ENCODE measurements at places on chromosomes 3 and 15.

DNA sequence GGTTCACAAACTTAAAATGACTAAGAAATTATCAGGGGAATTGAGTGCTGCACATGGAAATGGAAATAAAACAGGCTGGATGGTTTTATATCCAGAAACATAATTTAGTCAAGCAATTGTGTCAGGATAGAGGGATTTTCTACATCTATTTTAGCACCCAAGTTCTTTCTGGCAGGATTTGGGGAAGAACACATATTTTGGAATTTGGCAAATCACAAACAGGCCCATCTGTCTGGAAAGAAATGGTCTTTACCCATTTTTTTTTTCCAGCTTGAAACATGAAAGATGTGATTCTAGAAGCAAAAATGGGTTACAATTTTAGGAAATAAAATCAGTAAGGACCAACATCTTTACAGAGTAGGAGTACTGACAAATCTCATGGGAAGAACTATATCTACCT, 14.4 kb upstream of the UNC13C start:
- DNase-seq, result no peak

DNA sequence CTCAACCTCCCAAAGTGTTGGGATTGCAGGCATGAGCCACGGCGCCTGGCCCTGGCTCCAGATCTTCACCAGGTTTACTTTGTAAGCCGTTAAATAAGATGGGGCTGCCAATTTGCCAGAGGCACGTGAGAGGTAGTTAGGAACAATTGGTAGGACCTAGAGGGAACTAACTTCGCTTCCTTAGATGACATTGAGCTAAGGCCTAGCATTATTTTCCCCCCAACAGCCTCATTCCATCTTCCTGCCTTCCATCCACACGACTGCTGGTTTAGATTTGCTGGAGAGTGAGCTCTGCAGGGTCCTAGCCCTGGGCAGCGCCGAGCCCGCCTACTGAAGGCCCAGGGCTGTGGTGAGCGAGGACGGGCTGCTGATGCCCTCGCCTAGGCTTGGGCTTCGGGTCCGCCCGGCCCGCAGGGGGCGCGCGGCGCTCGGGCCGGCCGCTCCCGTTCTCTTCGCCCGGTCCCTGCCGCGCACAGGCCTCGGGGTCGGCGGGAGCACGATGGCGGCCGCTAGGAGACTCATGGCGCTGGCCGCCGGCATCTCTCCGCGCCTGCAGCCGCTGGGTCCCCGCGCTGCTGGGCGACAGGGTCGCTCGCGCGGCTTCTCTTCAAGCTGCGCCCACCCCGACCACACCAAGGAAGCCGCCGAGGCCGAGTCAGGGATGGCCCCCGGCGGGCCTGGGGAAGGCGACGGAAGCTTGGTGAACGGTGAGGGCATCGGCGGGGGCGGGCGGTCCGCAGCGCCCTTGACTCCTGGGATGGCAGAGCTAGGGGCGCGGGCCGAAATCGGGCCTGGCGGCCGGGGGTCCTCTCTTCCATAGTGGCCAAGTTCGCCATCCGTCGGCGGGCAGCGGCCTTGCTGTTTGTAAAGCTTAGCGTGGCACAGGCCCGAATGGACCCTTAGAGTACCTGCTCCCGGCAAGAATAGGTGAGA, 21.9 kb downstream of the DHX30 start:
- peak; percentile 80 for DNase-seq

DNA sequence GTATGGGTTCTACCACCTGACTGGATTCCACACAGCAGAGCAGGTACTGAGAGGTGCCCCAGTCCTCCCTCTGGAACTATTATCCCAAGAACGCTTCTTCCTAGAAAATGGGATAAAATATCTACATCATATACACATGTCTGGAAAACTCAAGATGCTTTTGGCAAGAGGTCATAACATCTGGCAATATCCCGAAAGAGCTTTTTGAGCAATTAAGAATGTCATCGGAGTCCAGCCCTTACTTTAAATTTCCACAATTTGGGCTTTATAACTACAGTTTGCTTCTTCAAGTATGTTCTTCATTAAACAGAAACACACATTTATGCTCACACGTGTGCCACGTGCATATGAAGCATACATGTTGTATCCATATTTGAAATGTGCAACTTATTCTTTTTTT, 365.9 kb upstream of the THBS1 start:
- no peak for DNase-seq

- peak; percentile 69 for DNase-seq
Measured at GRCh38 chr15:98668566-98669308, 20.4 kb downstream of the IGF1R start.

- no peak for DNase-seq
Measured at GRCh38 chr3:62007036-62007435, 366.3 kb downstream of the FEZF2 start.

DNA sequence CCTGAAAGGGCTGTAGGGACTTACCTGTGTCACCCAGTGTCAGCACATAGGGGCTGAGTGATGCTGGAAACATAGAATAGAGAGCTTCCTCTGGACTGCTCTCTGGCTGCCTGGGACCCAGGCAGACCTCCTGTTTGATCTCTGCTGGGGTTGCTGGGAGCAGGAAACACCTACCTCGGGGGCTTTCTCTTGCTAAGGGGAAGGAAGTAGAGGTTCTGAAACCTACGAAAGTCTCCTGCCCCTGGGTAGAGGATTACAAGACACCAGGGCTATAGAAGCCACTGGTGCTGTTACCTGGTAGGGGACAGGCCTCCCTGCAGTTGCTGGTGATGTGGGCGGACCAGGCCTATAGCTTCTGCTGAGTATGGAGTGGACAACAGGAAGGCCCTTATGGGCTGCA, 81.7 kb downstream of the DHX30 start:
- DNase-seq, result no peak

DNA sequence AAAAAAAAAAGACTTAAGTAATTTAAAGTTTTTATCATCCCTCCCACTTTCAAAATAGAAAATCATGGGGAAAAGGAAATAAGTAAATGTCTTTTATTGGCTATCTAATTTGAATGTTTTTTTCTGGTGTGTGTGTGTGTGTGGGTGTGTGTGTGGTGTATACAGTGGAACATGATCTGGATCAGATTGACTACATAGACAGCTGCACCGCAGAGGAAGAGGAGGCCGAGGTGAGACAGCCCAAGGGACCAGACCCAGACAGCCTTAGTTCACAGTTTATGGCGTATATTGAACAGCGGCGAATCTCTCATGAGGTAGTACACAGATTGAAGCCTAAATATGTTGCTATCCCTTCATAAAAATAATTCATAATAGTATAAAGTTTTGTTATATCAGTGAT, 44.5 kb downstream of the LRCH3 start:
- no peak for DNase-seq

GRCh38 chr3:186691676-186692075, 25.5 kb upstream of the KNG1 start:
- no peak for DNase-seq

All from activated CD8-positive, alpha-beta T cell treated with anti-CD3 and anti-CD28 coated beads for 36 hours (primary cell).